ENCODE measurements at places on chromosomes 2 and 18.

- no peak for DNase-seq
Observed at GRCh38 chr2:149331023-149331400, 625 bp downstream of the LYPD6 start.

DNA sequence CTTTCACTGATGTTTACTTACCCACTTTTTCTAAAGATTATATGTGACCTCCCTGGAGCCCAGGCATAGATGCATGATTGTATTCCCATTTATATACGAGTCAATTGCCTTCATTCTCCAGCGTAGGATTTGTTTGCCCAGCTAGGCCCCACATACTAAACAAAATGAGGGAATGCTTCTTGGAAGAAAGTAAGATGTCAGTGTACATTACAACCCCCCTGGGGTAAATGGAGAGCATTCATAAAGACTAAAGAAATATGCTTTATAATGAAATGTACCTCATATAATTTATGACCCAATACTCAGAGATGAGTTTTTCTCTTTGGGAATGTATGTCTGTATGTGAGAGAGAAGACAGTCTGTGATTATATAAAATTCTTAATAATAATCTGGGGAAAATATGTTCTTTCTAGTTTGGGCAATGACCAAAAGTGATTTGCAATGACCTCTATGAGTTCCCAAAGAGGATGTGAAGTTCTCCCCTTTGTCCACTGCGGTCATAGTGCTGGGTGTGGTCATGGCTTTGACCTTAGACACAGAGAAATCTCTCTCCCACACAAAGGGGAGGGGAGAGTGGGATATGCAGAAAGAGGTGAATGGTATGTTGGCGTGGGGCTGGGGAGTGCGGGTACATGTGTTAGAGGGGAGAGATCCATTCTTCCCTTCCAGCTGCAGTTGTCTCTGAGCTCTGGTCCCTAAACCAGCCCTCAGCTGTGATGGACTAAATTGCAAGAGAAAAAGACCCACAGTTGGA, 175.6 kb downstream of the EN1 start:
- no peak for DNase-seq

- no peak for DNase-seq
Observed at GRCh38 chr2:162328424-162329157, 10.1 kb upstream of the IFIH1 start.

- no peak for DNase-seq
Observed at GRCh38 chr2:25306777-25307368, 34.9 kb downstream of the DNMT3A start.

All from putamen (tissue), 1 donor.